ENCODE measurements at places on chromosomes 6 and 20.

- DNase-seq = no peak
Measured at GRCh38 chr6:133136177-133136880, 104.8 kb upstream of the EYA4 start.

GRCh38 chr6:37313723-37314486 is 39.9 kb upstream of the RNF8 start:
- no peak for DNase-seq

- no peak for DNase-seq
Measured at GRCh38 chr6:69827276-69827893, 30.6 kb upstream of the LMBRD1 start.

GRCh38 chr20:62142252-62143080 is 728 bp downstream of the PSMA7 start:
- no peak for DNase-seq

- no peak for DNase-seq
Measured at GRCh38 chr20:33871362-33871761, 60.2 kb downstream of the CHMP4B start.

DNA sequence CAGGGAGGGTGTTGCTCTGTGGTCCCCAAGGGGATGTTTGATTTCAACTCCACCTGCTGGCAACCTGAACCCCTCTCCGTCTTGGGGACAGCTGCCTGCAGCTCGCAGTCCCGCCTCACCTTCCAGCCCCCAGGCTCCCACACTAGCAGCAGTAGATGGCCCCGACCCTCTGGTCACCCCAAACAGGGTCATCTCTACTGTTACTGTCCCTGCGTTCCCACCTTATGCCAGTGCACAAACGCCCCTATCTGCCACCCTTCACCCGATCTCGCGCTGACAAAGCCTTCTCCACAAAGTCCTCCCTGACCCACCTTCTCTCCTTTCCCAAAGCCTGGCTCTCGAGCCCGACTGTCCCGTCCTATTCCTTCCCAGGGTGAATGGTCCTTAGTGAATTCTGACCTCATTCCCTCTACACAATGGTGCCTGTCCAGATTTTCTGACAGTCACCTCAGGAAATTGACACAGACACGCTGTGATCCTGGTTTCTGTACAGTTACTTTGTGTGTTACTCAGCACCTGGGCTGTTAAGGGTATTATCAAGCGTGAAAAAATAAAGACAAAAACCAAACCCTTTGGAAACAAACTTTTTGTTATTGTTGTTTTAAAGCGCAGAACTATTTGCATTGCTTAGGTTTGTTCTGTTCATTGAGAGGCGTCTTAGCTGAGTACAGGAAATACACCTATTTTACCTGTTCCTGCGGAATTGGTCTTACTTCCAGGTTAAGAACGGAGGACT is 728 bp downstream of the FUT9 start:
- DNase-seq = no peak

DNA sequence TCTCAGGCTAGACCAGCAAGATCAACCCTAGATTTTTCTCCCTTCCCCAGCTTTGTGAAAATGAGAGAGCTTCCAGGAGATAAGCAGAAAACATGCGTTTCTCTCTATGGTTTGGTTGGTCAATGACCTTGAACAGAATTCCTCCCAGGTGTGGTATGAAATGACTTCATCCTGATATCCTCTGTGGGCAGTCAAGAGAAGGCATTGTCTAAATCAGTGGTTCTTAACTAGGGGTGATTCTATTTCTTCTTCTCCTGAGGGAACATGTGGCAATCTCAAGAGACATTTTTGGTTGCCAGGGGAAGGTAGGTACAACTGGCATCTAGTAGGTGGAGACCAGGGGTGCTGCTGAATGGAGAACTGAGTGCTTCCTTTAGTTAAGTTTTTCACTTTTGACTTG is 12.4 kb downstream of the IFT52 start:
- DNase-seq = no peak

DNA sequence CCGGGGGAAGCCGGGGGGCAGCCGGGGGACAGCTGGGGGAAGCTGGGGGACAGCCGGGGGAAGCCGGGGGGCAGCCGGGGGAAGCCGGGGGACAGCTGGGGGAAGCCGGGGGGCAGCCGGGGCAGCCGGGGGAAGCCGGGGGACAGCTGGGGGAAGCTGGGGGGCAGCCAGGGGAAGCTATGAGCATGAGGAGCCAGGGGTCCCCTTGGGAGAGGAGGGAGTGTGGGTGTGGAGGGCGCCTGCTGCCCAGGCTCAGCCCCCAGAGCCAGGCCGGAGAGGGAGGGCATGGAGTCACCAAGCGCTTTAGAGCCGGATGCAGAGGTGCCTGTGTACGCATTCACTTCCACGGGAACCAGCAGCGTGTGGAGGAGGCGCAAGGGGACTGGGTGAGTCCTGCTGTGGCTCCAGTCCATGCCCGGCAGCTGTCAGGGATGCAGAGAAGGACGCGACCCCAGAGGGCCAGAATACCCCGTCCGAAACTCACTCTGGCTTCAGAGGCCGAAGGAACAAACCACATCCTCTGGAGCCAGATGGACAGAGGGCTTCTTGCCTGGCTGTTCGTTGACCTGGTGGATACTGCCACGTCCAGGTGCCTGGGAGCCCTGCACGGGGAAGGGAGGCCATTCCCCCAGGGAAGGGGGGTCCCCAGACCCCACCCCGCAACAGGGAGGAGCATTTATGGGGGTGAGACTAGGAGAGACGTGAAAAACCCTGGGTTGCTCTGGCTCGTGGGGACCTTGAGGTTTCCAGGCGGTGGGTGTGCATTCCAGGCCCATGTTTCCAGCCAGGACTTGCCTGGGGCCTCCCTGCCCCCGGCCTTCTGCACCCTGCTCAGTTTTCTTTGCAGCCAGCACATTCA is 26.5 kb upstream of the DACT2 start:
- DNase-seq = no peak

DNA sequence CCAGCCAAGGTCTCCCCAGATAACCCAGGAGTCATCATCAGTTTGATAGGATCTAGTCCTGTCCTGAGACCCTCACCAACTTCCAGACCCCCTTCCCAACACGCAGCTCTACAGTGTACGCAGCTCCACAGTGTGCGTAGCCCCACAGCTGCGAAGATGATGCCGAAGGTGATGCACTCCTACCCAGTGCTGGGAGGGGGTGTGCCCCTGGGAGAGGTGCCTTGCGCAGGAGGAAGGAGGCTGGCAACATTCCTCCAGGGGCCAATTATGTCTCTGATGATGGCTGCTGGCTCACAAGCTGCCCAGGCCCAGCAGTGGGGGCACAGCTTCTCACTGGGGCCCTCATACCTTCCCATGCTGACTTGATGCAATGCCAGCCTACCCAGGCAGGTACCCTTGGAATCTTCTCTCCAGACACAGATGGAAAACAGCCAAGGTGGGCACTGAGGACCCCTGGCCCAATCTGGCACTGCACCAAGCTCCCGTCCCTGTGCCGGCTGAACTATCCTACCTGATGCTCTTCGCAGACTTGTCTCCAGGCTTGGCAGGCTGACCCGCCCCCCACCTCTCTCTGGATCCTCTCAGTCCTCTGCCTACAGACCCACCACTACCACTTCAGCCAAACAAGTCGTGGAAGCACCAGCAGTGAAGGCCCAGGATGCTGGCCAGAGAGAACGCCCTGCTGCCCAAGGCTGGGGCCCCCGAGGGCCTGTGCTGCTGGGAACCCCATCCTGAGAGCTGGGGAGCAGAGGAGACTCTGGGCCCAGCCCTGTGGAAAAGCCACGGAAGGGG is 1.4 kb downstream of the ZNF512B start:
- DNase-seq = no peak

- no peak for DNase-seq
Measured at GRCh38 chr20:54355631-54356280, 119.6 kb upstream of the DOK5 start.

DNA sequence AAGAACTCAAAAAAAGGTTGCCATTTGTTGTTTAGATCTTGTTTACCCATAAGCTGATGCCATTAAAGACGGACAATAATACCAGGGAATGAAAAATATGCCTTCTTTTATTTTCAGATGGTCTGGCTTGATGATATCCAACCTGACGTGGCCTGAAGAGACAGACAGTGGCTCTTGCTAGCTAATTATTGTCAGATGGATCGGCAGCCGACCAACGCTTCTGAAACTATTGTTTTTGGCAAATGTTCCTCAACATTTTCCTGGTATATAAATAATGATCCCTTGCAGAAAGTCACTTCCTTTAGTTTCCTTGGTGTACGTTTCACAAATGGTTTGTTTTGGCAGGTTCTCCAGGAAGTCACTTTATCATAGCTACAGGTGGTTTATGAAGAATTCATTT is 290.9 kb upstream of the TSHZ2 start:
- DNase-seq = no peak

- no peak for DNase-seq
Measured at GRCh38 chr6:125746019-125746414, 3.4 kb upstream of the HEY2 start.

- no peak for DNase-seq
Measured at GRCh38 chr20:2089447-2089846, 12.2 kb upstream of the STK35 start.

- no peak for DNase-seq
Measured at GRCh38 chr6:68976260-68976659, 341.2 kb downstream of the ADGRB3 start.

DNA sequence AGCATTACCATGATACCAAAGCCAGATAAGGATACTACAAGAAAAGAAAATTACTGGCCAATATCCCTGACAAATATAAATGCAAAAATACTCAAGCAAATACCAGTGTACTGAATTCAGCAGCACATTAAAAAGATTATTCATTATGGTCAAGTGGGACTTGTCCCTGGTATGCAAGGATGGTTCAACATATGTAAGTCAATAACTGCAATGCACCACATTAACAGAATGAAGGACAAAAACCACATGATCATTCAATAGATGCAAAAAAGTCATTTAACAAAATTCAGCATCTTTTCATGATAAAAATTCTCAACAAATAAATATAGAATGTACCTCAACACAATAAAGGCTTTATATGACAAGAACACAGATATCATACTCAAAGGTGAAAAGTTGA is 9.1 kb upstream of the DEFB125 start:
- DNase-seq = no peak

GRCh38 chr20:19510611-19511010 is 247.4 kb upstream of the RIN2 start:
- DNase-seq = no peak

GRCh38 chr6:683742-684440 is 9.0 kb downstream of the EXOC2 start:
- DNase-seq = peak; percentile 65

DNA sequence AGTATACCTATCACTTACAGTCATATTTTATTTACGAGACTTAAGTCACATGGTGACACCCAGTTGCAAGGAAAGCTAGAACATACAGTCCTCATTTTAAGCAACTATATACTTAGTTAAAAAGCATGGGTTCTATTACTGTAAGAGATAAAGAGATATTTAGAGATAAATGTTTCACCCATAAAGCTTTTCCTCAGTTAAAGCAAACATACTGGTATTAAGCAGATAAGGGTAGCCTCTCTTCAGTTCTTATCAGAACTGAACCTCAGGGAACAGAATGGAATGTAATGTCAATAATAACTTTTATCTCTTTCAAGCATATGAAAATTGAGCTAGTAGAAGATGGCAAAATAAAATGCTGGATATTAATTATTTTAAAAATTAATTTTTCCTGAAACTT is 9.9 kb upstream of the ASCC3 start:
- DNase-seq = no peak

- no peak for DNase-seq
Measured at GRCh38 chr6:156827382-156827781, 50.2 kb downstream of the ARID1B start.

DNA sequence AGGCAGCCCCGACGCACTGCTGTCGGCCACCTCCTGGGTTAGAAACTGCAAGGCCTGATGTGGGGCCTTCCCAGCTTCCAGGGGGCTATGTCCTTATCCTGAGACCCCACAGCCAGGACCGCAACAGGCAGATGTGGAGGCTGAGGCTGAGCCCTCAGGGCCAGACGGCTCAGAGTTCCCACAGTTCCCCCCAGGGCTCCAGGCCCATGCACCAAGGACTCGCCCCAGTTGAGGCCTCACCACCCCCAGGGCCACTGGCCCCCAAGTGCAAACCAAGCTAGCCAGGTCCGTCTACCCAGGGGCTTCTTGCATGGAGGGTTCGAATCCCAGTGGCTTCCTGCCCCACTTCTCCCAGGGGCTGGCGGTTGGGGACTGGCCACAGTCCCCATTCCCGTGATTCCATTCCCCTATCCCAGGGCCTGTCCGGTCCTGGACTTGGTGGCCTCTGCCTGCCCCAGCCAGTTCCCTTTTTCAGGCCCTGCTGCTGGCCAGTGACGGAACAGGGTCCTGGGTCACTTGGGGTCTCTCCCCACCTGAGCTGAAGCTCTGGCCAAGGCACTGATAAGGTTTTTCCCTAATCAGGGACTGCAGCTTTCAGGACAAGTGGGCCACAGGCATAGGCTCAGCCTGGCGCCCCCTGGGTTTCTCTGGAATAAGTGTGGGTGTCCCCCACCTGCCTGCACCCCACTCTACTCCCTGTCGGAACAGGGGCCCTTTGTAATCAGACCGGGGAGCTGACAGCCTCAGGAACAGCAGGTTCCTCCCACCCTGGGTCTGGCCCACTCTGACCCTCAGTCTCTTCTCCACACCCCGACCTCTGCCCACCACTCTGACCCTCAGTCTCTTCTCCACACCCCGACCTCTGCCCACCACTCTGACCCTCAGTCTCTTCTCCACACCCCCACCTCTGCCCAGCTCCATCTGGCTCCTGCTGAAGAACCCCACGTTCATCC is 22.0 kb downstream of the SLCO4A1 start:
- no peak for DNase-seq

DNA sequence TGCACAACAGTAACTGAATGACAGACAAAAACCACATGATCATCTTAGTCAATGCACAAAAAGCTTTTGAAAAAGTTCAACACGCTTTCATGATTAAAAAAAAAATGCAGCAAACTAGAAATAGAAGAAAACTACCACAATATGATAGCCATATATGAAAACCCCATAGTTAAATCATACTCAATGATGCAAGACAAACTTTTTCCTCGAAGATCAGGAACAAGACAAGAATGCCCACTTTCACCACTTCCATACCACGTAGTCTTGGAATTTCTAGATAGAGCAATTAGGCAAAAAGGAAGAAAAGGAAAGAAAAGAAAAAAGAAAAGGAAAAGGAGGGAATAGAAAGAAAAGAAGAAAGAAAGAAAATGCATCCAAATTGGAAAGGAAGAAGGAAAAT is 44.6 kb upstream of the SLC23A2 start:
- DNase-seq = no peak

DNA sequence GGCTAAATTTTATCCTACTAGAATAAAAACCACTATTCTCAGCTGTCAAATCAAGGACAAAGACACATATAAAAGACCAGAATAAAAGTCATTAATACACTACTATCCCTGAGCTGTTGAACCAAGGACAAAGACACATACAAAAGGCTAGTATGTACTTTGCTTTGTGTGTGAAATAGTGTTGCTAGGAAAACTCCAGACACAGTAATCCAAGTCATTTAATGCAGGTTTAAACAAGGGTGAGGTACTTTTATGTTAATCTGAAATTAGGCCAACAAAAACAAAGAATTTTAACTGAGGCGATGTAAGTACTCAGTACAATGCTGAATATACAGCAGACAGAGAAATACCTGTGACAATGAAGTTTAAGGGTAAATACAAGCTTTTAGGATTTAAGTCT is 18.9 kb downstream of the GCLC start:
- DNase-seq = no peak

- no peak for DNase-seq
Measured at GRCh38 chr6:5636210-5637030, 370.3 kb downstream of the NRN1 start.

Data from SW480 (cell line).